LoVo (cell line): ENCODE measurements at places on chromosomes 1 and 21.
A peak's percentile ranks its signal among the peaks of the same experiment; 100 is the strongest.

GRCh38 chr1:202691816-202692215, 18.4 kb downstream of the SYT2 start:
- DNase-seq, result no peak

DNA sequence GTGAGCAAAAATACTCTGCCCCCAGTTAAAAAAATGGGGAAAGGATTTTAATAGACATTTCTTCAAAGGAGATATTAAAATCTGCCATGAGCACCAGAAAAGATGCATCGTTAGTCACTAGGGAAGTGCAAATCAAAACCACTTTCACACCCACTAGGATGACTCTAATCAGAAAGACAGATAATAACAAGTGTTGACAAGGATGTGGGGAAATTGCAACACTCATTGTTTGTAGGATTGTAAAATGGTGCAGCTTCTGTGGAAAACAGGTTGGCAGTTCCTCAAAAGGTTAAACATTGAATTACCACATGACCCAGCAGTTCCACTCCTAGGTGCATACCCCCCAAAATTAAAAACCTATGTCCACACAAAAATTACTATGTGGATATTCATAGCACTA, 112.3 kb downstream of the KCNJ6 start:
- no peak for DNase-seq

GRCh38 chr1:150236614-150237100, 745 bp upstream of the ANP32E start:
- DNase-seq, result no peak

GRCh38 chr1:30687886-30688285, 35.5 kb downstream of the MATN1 start:
- DNase-seq, result no peak

GRCh38 chr1:67855444-67855843, 22.2 kb upstream of the GNG12 start:
- no peak for DNase-seq

DNA sequence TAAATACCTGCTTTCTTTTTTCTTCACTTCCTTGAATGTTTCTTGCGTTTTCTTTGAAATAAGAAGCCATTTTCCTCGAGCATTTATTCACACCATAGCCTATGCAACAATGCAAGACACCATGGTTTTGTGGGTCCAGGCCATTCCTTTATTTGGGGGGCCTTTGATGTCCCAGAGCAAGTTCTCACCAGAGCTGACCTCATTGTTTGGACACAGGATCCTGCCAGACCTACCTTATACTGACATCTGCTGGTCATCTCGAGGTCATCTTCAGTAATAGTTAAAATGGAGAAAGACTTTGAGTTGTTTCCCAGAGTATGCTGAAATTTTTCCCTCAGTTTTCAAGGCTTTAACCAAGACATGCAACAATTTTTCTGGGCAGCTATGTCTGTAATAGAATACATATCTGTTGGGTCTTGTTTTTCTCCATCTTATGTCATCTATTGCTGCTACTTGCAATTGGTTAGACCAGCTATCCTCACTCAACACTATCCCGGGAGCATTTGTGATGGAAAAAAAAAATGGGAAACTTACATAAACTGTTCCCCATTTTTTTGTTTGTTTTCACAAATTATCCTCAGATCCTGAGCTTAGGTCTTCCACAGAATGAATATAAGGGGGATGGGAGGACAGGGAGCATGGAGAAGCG, 34.0 kb upstream of the BACE2 start:
- peak; percentile 39 for DNase-seq

DNA sequence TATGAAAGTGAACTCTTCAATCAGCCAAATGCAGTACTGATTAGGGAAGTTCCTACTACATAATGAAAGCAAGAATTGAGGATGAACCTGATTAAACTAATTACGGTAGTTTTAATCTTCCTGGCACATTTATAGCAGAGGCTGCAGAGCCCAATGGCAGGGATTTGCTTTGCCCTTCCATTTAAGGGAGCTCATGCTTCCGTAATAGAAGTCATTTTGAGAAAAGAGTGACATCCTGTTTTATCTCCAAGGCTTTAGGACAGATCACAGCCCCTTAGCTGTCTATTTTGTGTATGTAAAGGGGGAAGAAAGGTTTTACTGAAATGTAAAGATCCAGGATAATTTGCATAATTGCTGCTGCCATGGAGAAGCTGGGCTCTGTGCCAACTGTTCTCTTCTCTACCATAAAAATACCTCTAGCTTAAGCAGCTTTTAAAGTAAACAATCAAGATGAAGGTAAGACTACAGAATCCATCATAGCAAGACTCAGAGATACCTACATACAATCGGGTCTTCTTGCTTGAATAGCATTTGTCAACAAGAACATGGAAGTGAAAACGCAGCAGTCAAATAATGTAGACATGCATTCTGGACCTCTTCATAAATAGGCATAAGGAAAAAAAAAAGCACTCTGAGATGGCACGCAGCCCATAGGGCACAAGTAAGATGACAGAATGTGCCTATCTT, 62.5 kb downstream of the ASH1L start:
- DNase-seq, result peak; percentile 43

GRCh38 chr1:59506952-59507351, 210.1 kb downstream of the FGGY start:
- DNase-seq, result no peak

- no peak for DNase-seq
Observed at GRCh38 chr1:235470741-235471439, 33.4 kb downstream of the B3GALNT2 start.

DNA sequence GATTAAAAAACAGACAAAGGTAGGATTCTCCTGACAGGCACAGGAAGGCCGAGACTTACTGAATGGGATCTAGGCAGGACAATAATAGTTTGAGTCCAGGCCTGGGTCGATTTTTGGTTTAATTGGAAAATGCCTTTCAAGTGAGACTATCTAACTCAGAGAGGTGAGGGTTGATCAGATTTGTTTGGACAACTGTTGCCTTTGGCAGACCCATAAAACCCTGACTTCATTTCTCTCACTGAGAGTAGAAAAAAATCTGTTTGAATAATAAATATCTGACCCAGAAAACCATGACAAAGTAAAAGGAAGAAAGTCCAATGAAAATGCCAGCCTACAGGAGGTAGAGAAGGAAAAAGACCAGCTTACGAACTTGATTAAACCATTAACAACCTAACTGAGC, 12.3 kb upstream of the SLC30A10 start:
- DNase-seq, result no peak

DNA sequence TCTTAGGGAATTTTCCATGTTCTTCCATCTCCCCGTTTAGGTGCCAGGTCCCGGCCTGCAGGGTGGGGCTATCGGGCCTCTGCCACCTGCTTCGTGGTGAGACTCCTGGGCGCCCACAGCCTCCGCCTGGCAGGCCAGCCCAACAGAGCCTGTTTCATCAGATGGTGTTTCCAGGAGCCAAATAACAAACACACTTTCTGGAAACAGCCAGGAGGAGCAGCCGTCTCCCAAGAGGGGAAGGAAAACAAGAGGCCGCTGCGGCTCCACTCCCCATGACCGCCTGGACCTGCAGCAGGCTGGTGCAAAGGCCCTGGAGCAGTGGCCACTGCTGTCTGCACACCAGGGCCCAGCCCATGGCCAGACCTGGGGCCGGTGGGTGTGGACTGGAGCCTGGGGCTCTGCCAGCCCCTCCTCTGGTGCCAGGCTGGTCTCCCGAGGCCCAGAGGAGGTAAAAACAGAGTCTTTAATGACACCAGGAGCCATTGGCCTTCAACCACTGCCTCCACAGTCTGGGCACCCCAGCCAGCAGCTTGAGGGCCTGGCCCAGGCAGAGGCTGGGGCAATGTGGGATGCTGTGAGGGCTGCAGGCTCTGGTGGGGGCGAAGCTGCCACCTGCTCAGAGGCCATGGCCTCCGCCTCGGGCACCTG, 55.0 kb downstream of the SLX9 start:
- no peak for DNase-seq

DNA sequence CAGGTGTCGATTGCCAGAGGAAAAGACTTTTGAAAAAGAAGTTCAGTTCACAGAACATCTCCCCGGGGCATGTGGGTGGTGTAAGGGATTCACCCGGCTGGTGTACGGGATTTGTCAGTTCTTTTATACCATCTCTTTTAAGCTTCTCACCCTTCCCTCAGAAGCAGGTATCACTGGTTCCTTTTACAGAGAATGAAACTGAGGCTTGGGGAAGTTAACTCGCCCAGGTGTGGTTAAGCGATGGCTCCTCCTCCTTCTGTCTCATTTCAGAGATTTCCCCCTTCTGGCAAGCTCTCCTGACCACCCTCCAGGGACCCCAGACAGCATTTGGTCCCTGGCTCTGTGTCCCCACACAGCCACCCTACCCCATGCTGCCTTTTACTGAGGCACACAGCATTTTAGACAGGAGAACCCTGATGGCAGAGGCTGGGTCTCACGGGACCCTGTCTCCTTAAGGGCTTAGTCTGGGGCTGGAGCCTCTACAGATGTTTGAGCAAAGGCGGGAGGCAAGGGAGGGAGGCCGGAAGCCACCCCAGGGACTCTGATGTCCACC, 2.8 kb upstream of the ECE1 start:
- DNase-seq, result no peak

DNA sequence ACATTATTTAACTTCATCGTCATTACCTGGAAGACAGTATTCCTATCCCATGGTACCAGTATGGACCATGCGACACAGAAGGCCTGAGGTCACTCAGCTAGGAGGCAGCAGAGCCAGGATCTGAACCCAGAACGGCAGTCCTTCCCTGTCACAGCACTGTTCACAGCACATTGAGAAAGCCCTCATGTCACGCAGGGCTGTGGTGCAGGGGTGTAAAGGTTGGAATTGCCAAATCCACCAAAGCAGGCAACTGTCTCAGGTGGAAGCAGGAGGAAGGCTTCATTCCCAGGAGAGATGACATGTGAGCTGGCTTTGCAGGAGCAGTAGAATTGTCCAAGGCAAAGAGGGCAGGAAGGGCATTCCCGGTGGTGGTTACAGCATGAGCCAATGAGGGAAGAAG, 9.9 kb upstream of the TTC22 start:
- DNase-seq, result no peak
